PC-3 (cell line): ENCODE measurements at places on chromosomes 6 and 20.

GRCh38 chr6:170125456-170126300 lies 165.2 kb downstream of the DLL1 start:
- peaks cover 10% of the 10 kb centered on the region; the same call in 1 of the 2 replicates for H3K4me1 ChIP-seq
- H3K27me3 ChIP-seq = no peaks in the 10 kb centered on the region
- no peak overlapping the region for H3K27ac ChIP-seq
- DNase-seq = no peak
- H3K4me3 ChIP-seq = no peak overlapping the region

GRCh38 chr20:36647196-36648121 lies 1.5 kb upstream of the SLA2 start:
- H3K27me3 ChIP-seq = no peaks in the 10 kb centered on the region
- no peaks in the 10 kb centered on the region for H3K36me3 ChIP-seq
- H3K4me1 ChIP-seq = peaks cover 9% of the 10 kb centered on the region
- no peak for DNase-seq
- no peak overlapping the region for H3K4me3 ChIP-seq
- H3K27ac ChIP-seq = no peak overlapping the region

GRCh38 chr6:1686117-1687098 lies 76.7 kb downstream of the FOXC1 start:
- peak; percentile 94 for DNase-seq
- H3K27me3 ChIP-seq = no peaks in the 10 kb centered on the region
- H3K36me3 ChIP-seq = no peaks in the 10 kb centered on the region
- peak overlapping the region; percentile 34; the same call in 1 of the 2 replicates for H3K4me3 ChIP-seq

- no peak overlapping the region for H3K4me3 ChIP-seq
- no peaks in the 10 kb centered on the region for H3K27me3 ChIP-seq
- H3K27ac ChIP-seq = no peak overlapping the region
- H3K36me3 ChIP-seq = no peaks in the 10 kb centered on the region
- no peak for DNase-seq
Observed at GRCh38 chr20:42634156-42634555, 555.5 kb downstream of the PTPRT start.

GRCh38 chr6:27558028-27558724 lies 85.3 kb upstream of the ZNF184 start:
- no peaks in the 10 kb centered on the region for H3K27me3 ChIP-seq
- H3K36me3 ChIP-seq = no peaks in the 10 kb centered on the region
- H3K4me3 ChIP-seq = no peak overlapping the region
- no peak for DNase-seq

DNA sequence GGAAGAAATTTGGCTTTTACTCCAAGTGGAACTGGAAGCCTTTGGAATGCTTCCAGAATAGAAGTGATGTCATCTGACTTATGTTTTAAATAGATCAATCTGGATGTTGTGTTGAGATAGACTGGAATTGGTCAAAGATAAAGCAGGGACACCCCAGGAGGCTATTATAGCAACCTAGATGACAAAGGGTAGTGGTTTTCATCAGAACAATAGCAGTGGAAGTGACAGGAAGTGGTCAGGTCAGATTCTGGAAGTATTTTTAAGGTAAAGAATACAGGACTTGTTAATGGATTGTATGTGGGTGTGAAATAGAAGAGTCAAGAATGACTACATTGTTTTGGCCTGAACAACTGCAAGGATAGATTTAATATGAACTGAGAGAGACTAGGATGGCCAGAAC lies 191.4 kb downstream of the ADGRB3 start:
- H3K4me3 ChIP-seq = no peak overlapping the region
- DNase-seq = no peak
- H3K36me3 ChIP-seq = no peaks in the 10 kb centered on the region
- no peaks in the 10 kb centered on the region for H3K27me3 ChIP-seq

DNA sequence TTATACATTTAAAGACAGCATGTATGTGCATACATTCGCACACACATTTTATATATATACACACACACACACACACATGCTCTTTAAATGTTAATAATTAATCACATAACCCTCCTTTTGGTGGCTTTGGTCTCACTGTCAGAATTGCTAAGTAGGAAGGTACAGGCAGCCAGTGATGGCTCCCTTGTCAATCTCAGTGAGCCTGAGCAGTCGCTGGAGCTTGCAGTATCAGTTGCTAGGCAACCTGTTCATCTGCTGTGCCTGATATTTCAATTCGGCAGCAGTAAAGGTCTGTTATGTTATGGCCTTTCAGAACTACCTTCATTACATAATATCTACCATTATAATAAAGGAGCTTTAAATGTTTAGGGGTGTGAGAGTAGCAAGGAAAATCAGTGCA lies 374.3 kb downstream of the LMBRD1 start:
- no peaks in the 10 kb centered on the region for H3K36me3 ChIP-seq
- H3K4me3 ChIP-seq = no peak overlapping the region
- no peak for DNase-seq
- H3K4me1 ChIP-seq = no peaks in the 10 kb centered on the region

DNA sequence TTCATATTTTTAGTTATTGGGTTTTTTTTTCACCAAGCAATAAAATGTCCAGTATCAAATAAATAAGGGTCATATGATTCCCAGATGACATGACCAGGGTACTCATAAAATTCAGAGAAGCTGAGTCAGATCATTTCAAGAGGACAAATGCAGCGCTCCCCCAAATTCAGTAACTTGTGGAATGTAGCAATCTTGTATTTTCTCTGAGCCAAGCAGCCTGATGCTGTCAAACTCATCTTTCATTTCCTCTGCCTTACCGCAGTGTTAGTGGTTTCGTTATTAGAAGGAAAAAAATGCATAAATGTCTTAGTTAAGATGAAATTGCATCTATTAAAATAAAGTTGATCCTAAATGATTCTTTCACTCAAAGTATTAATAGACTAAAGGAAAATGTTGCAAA lies 57.8 kb upstream of the EDN1 start:
- no peaks in the 10 kb centered on the region for H3K36me3 ChIP-seq
- H3K27me3 ChIP-seq = no peaks in the 10 kb centered on the region
- H3K27ac ChIP-seq = no peak overlapping the region

DNA sequence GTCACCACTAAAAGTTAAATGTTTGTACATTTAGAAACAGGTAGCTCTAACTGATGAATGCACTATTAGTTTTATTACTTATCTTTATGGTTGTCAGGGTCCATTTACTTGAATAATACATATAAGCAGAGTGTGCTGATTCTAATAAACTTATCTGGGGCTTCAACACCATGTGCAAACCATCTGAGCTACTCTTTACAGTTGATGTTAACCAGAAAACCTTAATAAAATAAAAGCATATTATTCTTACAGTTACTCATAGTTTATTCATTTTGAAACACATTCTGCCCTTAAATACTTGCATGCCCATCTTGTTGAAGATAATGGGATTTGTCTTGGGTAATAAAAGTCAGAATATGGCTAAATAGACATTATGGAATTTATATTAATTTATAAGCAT lies 1042.2 kb downstream of the EPHA7 start:
- no peak for DNase-seq
- no peak overlapping the region for H3K4me3 ChIP-seq

DNA sequence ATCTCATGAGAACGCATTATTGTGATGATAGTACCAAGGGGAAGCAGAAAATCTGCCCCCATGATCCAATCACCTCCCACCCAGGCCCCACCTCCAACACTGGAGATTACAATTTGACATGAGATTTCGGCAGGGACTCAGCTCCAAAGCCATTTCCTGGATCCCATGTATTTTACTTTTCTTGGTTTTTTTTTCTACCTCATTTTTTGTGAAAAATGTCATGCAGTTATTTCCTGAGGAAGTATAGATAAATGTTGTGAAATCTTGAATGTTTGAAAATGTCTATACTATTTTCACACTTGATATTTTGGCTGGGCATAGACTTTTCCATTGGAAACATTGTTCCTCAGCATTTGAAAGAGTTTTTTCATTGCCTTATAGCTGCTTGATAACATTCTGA lies 9.1 kb upstream of the BRPF3 start:
- H3K36me3 ChIP-seq = no peaks in the 10 kb centered on the region
- no peak overlapping the region for H3K4me3 ChIP-seq
- no peak for DNase-seq
- no peaks in the 10 kb centered on the region for H3K27me3 ChIP-seq
- H3K4me1 ChIP-seq = no peaks in the 10 kb centered on the region

- 0 out of 2 replicates have a peak overlapping the region, but pooled peaks have one; percentile 2 for H3K27ac ChIP-seq
- H3K27me3 ChIP-seq = no peaks in the 10 kb centered on the region
- DNase-seq = peak; percentile 60
- H3K4me3 ChIP-seq = no peak overlapping the region
- H3K36me3 ChIP-seq = no peaks in the 10 kb centered on the region
Observed at GRCh38 chr20:859751-860231, 26.3 kb downstream of the FAM110A start.

DNA sequence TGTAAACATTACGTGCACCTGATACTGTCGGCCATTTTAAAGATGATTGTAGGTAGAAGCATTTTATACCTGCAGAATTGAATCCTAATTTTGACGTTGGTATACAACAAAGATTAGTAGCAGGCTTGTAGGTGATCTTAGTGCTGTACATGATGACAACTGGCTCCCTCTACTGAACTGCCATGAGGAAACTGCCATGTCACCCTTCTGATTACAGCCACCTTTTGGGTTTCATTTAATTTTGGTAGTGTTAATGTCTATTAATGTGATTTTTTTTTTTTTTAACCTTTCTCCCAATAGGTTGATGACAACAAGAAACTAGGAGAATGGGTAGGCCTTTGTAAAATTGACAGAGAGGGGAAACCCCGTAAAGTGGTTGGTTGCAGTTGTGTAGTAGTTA lies 2.3 kb downstream of the RPS12 start:
- DNase-seq = no peak
- H3K27me3 ChIP-seq = no peaks in the 10 kb centered on the region
- peaks cover 47% of the 10 kb centered on the region for H3K36me3 ChIP-seq

GRCh38 chr6:114407426-114408035 lies 64.7 kb upstream of the HS3ST5 start:
- no peaks in the 10 kb centered on the region for H3K36me3 ChIP-seq
- H3K4me3 ChIP-seq = no peak overlapping the region
- H3K27ac ChIP-seq = no peak overlapping the region
- DNase-seq = no peak
- H3K27me3 ChIP-seq = no peaks in the 10 kb centered on the region
- H3K4me1 ChIP-seq = no peaks in the 10 kb centered on the region

DNA sequence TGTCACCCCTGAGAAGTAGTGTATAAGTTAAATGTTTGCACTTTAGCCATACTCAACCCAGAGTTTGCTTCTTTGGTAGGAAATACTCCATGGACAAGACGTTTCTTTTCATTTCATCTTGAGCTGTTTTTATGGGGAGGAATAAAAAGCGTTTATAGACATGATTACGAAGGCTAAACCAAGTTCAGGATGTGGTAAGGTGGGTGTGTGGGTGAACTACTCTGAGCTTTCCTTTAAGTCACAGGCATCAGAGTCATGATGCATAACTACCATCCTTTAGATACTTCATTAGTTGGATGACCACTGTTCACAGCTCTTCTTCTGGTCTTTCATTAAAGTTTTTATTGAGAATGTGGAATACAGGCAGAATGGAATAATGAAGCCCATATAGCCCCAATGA lies 48.9 kb downstream of the EBF4 start:
- no peak overlapping the region for H3K27ac ChIP-seq
- no peaks in the 10 kb centered on the region; the same call in 1 of the 2 replicates for H3K27me3 ChIP-seq
- H3K4me1 ChIP-seq = 0 out of 2 replicates have a peak, but pooled peaks cover 5% of the 10 kb centered on the region
- H3K36me3 ChIP-seq = no peaks in the 10 kb centered on the region
- peak; percentile 16 for DNase-seq
- H3K4me3 ChIP-seq = no peak overlapping the region

DNA sequence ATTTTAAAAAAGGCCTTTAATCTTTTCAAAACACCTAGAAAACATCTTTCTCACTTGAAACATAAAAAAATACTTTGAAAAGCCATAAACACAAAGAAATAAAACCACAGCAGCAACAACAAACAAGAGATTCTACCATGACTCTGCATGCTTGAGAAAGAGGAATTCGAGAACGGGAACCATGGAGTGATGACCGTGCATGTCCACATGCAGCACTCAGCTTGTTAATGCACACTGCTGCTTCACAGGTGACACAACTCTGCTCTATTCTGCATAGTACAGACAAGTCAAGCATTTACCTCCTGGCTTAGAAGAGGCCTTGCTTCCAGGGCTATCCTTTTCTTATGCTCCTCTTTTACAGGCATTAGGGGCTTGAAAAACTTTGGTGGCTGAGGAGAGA lies 64.9 kb upstream of the NUP153 start:
- H3K4me3 ChIP-seq = no peak overlapping the region
- H3K36me3 ChIP-seq = peaks cover 16% of the 10 kb centered on the region; the same call in 1 of the 2 replicates
- no peak overlapping the region for H3K27ac ChIP-seq
- H3K4me1 ChIP-seq = no peaks in the 10 kb centered on the region
- no peak for DNase-seq

- peak; percentile 53 for DNase-seq
- H3K4me1 ChIP-seq = no peaks in the 10 kb centered on the region
- no peaks in the 10 kb centered on the region for H3K36me3 ChIP-seq
- no peak overlapping the region for H3K4me3 ChIP-seq
- H3K27me3 ChIP-seq = no peaks in the 10 kb centered on the region
Observed at GRCh38 chr6:112579601-112580000, 232.5 kb downstream of the RFPL4B start.

- H3K27ac ChIP-seq = no peak overlapping the region
- H3K36me3 ChIP-seq = no peaks in the 10 kb centered on the region
- H3K4me3 ChIP-seq = no peak overlapping the region
- H3K4me1 ChIP-seq = no peaks in the 10 kb centered on the region
Observed at GRCh38 chr20:36629719-36630681, 16.0 kb downstream of the SLA2 start.

GRCh38 chr6:83998021-83998584 lies 35.5 kb upstream of the MRAP2 start:
- no peak overlapping the region for H3K4me3 ChIP-seq
- no peak overlapping the region for H3K27ac ChIP-seq

- H3K27me3 ChIP-seq = no peaks in the 10 kb centered on the region
- no peak for DNase-seq
- no peaks in the 10 kb centered on the region for H3K4me1 ChIP-seq
Observed at GRCh38 chr20:35017099-35017835, 61.6 kb downstream of the MYH7B start.

- no peak overlapping the region for H3K27ac ChIP-seq
- no peak overlapping the region for H3K4me3 ChIP-seq
- H3K27me3 ChIP-seq = no peaks in the 10 kb centered on the region
- H3K36me3 ChIP-seq = peaks cover 12% of the 10 kb centered on the region
- no peak for DNase-seq
Observed at GRCh38 chr20:1331801-1332453, 3.0 kb upstream of the SDCBP2 start.

DNA sequence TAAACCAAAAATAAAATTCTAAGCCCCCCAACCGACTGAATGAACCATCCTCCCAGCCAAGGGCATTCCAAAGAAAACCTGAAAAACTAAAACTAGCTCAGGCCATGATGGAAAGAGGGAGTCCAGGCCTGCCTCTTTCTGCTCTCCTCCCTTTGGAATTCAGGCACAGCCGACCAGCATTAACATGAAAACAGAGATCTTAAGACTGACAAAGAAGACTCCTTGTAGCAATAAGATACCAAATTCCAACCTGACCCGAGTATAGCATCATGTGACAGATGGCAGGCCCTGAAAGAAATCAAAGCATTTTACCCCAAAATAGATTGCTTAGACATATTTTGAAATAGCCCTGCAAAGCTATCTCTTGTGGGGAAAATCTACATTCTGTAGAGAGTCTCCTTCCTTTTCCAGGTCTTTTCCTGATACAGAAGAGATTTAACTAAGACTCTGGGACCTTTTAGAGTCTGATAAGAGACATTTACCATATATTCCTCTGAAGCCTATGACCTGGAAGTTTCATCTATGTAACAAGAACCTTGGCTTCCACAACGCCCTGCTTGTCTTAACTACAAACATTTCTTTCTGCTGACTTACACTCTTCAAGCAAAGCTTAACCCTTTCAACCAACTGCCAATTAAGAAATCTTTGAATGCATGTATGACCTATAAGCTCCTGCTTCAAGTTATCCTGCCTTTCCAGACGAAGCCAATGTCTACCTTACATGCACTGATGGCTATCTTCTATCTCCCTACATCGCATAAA lies 22.2 kb upstream of the TXLNB start:
- H3K4me3 ChIP-seq = no peak overlapping the region
- H3K4me1 ChIP-seq = peaks cover 4% of the 10 kb centered on the region
- H3K36me3 ChIP-seq = no peaks in the 10 kb centered on the region
- H3K27ac ChIP-seq = no peak overlapping the region
- DNase-seq = no peak
